ENCODE measurements at places on chromosomes 7 and 10.

DNA sequence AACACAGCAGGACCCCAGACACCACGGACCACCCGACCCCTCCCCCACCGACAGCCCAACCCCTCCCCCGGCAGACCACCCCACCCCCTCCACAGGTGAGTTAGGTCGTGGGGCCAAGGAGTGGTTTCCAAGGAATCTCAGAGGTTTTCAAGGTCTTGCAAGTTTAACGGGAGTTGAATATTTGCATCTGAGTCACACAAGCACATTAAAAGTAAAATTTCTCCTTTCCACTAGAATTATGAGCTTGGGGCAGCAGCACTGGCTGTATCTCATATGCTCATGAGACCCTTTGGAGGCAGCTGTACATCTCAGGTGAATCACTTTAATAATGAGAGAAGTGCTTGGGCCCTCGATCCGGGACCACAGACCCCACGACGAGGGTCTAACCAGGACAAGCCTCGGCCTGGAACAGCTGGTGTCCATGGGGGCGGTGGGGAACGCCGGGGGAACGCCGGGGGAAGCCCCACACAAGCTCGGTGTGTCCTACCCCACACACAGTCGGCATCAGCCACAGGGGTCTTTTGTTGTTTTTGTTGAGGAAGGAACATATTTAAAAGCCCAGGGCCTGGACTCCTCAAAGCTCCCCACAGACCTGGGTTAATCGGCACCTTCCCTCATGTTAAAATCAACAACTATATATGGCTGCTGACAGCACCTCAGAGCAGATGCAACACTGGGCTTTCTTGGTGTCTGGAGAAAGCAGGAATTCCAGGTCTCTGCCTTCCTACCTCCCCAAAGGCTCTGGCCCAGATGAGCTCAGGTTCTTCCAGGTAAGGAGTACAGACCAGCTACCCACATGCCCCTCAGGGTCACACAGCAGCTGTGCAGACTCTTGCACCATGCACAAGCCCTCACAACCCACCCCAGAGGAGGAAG lies 130.3 kb downstream of the DIP2C start:
- no peak for DNase-seq

DNA sequence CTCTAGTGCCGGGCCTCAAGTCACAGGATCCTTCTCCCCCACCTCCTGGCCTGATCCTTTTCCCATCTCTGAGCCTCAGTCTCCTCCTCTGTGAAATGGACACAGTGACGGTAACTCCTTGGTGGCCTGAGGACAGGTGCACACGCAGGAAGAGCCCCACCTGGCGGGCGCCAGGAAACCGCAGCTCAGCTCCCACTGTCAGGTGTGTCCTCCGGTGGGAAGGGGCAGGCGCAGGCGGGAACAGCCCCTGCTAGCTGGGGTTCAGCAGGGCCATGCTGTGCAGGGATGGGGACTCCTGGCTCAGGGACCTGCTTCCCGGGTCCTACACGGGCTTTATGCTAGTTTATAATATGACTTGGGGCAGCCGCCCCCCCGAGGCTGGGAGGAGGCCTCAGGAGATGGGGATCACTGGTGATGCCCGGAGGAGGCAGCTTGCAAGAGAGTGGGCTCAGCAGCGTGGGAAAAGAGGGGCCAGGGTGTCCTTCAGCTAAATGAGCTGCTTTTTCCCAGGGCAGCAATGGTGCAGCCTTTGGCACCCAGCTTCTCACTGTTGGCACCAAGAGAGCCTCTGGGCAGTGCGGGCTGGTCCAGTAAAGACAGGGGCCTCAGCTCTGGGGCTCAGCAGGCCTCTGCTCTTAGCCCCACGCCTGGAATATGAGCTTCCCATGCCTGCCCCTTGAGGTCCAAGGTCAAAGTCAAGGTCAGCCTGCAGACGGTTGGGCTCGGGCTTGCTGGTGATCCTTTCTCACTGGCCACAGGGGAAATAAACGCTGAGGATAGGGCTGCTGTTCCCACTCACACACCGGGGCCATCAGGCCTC lies 68.0 kb upstream of the FAM20C start:
- no peak for DNase-seq

- peak; percentile 96 for DNase-seq
Measured at GRCh38 chr10:22003177-22003963, at the start of gene DNAJC1. DNAJC1 (minus strand) TSS chr10:22003730; CDS start chr10:22003434, 296 bp downstream.

- DNase-seq: no peak
Measured at GRCh38 chr10:6024334-6024682, 37.9 kb downstream of the IL2RA start.

DNA sequence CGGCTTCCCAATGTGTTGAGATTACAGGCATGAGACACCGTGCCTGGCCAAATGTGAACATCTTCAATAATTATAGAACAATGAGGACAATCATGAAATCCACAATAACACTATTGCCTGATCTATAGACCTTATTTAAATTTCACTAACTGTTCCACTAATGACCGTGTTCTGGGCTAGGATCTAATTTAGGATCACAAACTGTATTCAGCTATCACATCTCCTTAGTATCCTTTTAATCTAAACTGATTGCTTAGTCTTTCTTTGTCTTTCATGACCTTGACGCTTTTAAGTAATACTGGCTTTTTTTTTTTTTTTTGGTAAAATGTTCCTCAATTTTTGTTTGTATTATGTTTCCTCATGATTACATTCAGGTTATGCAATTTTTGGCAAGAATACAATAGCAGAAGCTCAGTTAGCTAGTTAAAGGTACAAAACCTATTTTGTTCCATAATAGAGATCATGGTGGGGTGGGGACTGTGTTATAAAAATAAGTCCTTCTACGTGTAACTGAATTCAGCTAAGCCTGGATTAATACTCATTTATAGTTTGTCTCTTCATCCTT lies 158.4 kb downstream of the AOAH start:
- DNase-seq: no peak

DNA sequence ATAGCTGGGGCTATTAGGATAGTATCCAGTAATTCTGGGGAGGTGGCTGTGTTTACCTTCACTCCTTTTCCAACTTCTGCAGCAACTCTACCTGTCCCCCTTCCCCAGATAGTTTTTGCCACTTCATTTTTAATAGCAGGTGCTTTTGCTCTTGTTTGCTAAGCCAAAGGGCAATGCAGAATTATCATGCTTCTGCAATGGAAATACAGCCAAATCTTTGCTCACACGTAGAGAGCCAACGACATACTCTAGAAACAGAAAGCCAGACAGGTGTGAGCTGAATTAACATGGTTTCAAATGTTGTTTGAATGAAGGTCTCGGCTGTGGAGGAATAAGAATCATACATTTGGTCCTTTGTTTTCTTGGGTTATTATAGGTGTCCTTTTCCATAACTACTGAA lies 14.4 kb downstream of the PLEKHS1 start:
- DNase-seq: no peak

- DNase-seq: no peak
Measured at GRCh38 chr10:20372748-20373147, 524.4 kb downstream of the NEBL start.

DNA sequence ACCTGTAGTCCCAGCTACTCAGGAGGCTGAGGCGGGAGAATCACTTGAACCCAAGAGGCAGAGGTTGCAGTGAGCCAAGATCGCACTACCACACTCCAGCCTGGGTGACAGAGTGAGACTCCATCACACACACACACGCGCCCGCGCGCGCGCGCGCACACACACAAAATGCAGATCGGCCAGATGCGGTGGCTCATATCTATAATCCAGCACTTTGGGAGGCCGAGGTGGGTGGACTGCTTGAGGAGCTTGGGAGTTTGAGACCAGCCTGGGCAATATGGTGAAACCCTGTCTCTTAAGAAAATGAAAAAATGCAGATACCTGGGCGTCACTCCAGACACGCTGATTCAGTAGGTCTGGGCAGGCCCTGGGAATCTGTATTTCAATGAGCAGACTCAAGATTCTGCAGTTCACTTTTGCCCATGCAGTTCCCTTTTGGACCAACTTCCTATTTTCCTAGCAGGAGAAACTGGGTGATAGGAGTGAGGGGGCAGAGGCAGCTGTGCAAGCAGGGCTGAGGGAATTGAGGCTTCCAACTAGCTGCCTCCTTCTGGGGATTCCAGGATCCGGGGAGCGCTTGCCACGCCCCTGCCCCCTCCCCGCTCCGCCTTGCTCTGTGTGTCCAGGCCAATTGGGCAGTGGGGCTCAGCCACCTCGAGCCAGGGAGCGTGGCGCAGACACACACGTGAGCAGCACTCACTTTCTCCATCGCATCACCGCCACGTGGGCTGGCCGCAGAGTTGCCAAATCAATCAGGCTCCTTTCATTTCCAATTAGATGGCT lies 173.6 kb downstream of the SH3PXD2A start:
- DNase-seq: no peak

DNA sequence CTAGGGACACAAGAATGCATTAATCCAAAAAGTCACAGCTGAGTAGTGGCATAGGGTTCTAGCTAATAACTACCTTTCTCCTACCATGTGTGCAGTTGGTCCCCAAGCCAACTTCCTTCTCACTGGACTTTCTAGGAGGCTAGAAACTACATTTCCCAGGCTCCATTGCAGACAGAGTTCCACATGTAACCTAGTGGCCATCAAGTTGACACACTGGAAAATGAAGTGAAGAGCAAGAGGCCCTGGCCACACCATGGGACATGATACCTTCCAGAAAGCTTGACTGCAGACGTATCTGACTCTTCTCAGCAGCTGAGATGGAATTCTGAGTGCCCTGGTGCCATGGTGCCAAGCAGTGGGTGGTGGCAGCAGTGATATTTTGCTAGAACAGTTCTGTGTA lies 49.8 kb upstream of the TMEM273 start:
- no peak for DNase-seq

DNA sequence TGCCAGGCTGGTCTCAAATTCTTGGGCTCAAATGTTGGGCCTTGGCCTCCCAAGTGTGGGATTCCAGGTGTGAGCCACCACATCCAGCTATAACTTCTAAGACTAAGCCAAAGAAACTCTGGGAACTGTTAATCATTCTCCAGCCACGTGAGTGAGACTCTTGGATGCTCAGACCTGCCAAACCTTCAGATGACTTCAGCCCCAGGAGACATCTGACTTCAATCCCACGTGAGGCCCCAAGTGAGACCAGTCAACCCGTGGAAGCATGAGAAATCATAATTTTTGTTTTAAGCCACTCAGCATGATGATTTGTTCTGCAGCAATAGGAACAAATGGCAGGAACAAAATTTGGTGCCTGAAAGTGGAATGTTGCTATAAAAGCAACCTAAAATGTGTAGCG lies 4.3 kb upstream of the PCBD1 start:
- DNase-seq: no peak

GRCh38 chr7:151851145-151851751 lies 25.7 kb downstream of the PRKAG2 start:
- no peak for DNase-seq

- DNase-seq: no peak
Measured at GRCh38 chr7:101436221-101436735, 73.6 kb downstream of the COL26A1 start.

GRCh38 chr10:90583416-90583815 lies 274.4 kb downstream of the HTR7 start:
- no peak for DNase-seq

- DNase-seq: no peak
Measured at GRCh38 chr10:32461203-32461602, 15.3 kb downstream of the CCDC7 start.

DNA sequence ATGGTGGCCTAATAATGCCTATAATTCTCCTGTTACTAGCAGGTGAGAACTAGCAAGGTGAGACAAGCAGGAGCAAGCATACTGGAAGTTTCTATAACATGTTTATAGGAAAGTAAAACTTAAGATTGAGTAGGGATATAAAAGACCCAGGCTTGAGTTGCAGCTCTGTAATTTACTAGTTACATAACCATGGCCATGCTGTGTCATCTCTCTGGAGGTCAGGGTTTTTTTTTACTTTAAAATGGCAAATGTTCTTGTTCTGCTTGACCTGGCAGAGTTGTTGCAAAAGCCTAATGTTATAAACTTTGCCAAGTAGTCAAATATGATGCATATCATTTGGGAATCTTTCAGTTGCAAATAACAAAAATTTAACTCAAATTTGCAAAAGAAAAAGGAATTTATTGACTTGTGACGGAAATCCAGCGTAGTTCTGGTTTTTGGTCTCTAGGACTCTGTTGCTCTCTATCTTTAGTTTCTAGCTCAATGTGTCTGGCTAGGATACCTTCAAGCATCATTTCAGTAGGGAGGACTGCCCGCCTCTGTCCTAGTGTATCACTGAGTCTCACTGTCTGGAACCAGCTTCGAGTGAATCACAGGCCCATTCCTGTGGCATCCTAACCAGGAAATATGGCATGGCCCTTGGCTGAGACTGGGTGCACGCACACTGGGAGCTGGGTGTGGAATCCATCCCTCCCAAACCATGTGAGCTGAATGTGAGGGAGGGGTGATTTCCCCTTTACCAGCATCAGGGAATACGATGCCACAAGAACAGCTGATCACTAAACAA lies 67.9 kb downstream of the ADAM22 start:
- no peak for DNase-seq

Measured in central memory CD4-positive, alpha-beta T cell (primary cell).